ENCODE measurements at places on chromosomes 11 and 22.

- no peak for DNase-seq
These were observed 37.5 kb downstream of the RBFOX2 start for GRCh38 chr22:35991168-35991567.

- DNase-seq = no peak
These were observed 3.1 kb downstream of the BCO2 start for GRCh38 chr11:112178428-112178827.

- no peak for DNase-seq
These were observed 89.6 kb downstream of the CSNK2A3 start for GRCh38 chr11:11263238-11264005.

DNA sequence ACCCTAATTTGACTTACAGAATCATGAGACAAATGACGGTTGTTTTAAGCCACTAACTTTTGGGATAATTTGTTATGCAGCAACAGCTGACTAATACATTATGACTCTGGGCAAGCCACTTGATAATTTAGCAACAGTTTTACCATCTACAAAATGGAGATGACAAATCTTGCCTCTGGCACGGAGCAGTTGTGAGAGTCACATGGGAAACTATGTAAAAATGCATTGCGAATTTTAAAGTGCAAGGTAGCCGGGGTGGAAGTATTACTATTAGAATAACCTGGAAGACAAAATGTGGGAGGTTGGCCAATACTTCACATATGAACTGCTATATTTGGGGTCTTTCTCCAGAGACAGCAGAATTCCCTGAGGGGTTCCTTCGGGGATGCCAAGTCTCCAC, 328.7 kb downstream of the CTTN start:
- DNase-seq = no peak

DNA sequence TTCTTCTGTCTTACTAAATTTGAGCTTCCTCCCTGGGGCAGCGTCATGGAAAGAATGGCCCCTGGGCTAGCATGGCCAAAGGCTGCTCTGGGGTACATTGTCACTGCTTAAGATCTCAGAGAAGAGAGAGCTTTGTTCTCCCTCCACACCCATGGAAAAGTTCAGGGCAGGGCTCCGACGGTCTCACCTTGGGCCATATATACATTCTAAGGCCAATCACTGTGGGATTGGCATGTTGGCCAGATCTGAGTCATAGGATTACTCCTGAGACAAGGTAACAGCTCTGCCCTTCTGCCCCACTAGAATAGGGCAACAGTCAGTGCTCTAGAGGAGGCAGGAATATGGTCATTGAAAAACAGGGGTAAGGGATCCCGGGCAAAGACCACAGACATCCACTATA, 56.2 kb downstream of the BUD13 start:
- no peak for DNase-seq
